Stimulated activated CD4-positive, alpha-beta T cell treated with anti-CD3 and anti-CD28 coated beads, Interleukin-15, amount 100 ng/mL, for 24 hours (primary cell): ENCODE measurements at places on chromosomes 12 and 14.

DNA sequence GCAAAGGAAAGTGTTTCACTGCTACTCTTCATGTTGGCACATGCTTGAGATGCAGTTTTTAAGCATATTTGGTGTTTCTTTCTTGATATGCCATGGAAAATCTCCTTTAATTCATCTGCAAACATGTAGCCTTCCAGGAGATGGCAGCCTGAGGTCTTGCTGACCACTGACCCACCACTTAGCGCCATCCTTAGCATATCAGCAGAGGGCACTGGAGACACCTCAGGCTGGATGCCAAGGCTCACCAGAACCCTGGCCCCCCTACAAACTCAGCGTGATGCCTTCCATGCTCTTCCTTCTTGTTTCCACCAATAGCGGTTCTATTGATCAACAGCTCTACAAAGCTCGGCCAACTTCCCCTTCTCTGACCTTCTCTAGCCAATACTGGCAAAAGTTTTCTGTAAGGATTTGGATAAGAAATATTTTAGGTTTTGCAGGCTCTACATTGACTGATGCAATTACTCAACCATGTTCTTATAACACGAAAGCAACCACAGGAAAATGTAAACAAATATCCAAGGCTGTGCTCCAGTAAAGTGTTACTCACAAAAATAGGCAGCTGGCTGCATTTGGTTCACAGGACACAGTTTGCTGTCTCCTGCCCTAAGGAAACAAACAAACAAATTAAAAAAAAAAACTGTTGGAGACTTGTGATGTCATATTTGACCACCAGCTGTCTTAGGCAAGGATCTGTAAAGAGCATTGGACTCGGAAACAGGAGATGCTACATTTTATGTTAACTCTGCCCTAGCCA, 209.7 kb downstream of the SLC15A4 start:
- DNase-seq: no peak

DNA sequence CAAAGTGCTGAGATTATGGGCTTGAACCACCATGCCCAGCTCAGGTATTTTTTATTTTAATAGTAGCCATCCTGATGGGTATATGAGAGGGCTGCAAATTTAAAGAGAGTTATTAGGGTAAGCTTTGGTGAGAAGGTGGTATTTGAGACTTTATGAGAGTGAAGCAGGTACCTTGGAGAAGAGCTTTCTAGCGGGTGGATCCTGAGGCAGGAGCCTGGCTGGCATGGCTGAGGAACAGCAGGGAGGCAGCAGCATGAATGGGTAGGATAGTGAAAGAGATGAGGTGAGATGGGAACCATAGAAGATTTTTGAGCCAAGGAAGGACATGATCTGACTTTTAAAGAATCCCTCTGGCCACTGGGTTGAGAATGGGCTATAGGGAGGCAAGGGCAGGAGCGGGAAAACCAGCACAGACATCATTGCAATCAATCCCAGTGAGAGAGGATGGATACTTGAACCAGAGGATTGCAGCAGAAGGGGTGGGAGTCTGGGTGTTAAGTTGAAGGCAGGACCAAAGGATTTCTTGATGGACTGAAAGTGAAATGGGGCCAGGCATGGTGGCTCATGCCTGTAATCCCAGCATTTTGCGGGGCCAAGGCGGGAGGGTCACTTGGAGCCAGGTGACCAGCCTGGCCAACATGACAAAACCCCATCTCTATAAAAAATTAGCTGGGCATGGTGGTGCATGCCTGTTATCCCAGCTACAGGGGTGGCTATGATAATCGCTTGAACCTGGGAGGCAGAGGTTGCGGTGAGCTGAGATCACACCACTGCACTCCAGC, 5.7 kb downstream of the SVOP start:
- no peak for DNase-seq

GRCh38 chr14:91396959-91397815, 20.4 kb downstream of the CCDC88C start:
- peak; percentile 79 for DNase-seq

GRCh38 chr12:19415563-19415962, 23.7 kb upstream of the AEBP2 start:
- DNase-seq: no peak

- DNase-seq: no peak
Measured at GRCh38 chr12:75507086-75507485, 4.3 kb downstream of the KRR1 start.

GRCh38 chr12:132638541-132639408, 20.2 kb downstream of the P2RX2 start:
- peak; percentile 23 for DNase-seq

DNA sequence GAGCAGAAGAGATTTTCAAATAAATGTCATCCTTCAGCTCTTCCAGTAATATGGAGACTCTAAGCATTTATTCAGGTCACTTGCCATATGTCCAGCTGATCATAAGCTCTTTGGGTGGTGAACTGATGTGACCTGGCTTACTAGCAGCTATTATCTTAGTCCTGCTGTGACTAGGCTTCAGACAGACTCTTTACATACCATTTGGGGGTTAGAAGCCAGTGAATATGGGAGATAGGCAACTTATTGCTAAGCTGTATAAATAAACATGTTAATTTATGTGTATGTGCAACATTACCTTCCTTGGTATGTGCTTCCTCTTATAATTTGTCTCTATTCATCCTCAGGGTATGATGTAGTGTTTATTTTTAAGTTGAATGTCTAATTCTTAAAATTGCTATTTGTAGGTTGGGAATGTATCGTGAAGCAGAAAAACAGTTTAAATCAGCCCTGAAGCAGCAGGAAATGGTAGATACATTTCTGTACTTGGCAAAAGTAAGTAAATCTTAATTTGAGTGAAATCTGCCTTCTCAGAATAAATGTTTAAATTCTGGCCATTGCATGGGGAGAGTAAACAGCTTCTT, 32.4 kb downstream of the TTC8 start:
- no peak for DNase-seq

DNA sequence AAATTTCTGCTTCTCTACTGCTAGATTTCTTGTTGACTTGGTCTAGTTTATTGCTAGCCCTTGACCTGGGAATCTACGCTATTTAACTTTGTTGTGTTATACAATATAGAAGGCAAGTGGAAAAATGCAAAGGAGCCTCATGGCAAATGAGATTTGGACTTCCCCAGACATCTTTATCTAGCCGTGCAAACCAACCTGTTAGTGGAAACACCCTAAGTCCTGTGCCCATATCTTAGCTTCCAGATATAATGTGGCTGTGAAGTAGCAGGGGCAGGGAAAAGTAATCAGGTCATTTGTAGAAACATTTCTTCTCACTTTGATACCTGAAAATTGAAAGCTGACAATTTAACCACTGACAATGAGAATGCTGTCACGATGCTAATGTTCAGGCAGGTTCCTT, 90.7 kb upstream of the ATP2B1 start:
- no peak for DNase-seq
